Effector memory CD4-positive, alpha-beta T cell (primary cell): ENCODE measurements at places on chromosomes 1 and 21.

DNA sequence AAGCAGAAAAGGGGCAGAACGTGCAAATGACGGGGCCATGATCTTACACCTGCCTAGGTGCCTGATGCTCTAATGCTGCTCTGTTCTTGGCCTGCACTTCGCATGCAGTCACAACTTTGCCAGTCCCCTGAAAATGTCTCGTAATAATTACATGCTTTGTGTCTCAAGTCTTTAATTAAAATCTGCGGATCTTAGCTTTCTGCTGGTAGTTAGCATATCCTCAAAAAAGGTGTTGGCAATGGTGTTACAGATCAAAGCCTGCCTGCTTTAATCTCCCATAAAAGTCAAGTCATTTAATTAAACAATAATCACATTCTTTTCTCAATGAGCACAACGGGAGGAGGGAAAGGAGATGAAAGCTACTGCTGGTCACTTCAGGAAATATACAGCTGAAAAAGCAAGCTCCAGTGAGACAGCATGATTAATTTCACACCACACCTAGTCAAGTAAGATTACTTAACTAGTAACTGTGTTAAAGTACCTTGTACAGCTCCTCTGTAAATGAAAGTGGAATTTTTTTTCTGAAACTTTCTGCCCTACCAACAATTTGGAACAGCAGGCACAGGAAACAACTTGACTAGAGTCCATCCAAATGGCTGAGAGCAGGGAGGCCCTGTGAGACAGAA is 45.8 kb downstream of the STX6 start:
- H3K4me3 ChIP-seq = no peak overlapping the region
- H3K4me1 ChIP-seq = peaks cover 4% of the 10 kb centered on the region
- no peaks in the 10 kb centered on the region for H3K27me3 ChIP-seq
- H3K36me3 ChIP-seq = peaks cover 39% of the 10 kb centered on the region
- no peak overlapping the region for H3K27ac ChIP-seq
- DNase-seq = no peak

GRCh38 chr1:77044133-77044849 is 174.9 kb downstream of the PIGK start:
- no peak for DNase-seq
- H3K27ac ChIP-seq = no peak overlapping the region
- H3K36me3 ChIP-seq = no peaks in the 10 kb centered on the region
- H3K27me3 ChIP-seq = no peaks in the 10 kb centered on the region
- H3K4me3 ChIP-seq = no peak overlapping the region

DNA sequence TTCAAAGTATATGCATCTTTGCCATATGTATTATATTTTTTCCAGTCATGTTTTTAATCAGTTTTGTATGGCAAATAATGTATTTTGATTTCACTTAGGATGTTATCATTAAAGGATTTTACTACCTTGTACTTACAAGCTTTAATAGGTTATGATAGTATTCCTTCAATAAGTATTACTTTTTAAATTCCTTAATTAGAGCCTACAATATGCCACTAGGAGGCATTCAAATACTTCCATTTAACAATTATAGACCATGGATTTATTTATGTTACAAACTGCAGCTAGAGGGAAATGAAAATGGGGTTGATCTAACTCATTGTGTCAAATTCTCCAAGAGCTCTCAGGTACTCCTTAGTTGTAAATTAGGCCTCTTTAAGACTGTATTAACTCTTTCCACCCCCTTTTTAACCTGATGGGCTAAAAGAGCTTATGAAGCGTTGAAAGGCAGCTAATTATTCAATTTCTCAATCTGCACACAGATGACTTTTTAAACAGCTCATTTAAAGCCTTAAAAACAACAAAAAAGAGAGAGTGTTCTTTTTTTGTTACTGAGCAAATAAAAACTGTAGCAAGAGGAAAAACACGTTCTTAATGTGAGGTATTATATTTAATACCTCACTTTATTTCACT is 156.2 kb downstream of the DENND1B start:
- no peaks in the 10 kb centered on the region for H3K27me3 ChIP-seq
- no peak for DNase-seq
- H3K4me3 ChIP-seq = no peak overlapping the region
- H3K36me3 ChIP-seq = peaks cover 5% of the 10 kb centered on the region
- no peak overlapping the region for H3K27ac ChIP-seq

GRCh38 chr1:18144916-18145647 is 37.5 kb downstream of the IGSF21 start:
- no peaks in the 10 kb centered on the region for H3K27me3 ChIP-seq
- H3K27ac ChIP-seq = no peak overlapping the region
- no peaks in the 10 kb centered on the region for H3K4me1 ChIP-seq
- H3K4me3 ChIP-seq = no peak overlapping the region
- DNase-seq = no peak

- no peak overlapping the region for H3K27ac ChIP-seq
- H3K36me3 ChIP-seq = peaks cover 2% of the 10 kb centered on the region
- H3K4me1 ChIP-seq = peaks cover 3% of the 10 kb centered on the region
- DNase-seq = no peak
Observed at GRCh38 chr1:66998972-66999371, 55.0 kb downstream of the SLC35D1 start.

- no peak for DNase-seq
- no peaks in the 10 kb centered on the region for H3K4me1 ChIP-seq
- H3K36me3 ChIP-seq = peaks cover 5% of the 10 kb centered on the region
- no peak overlapping the region for H3K27ac ChIP-seq
- H3K27me3 ChIP-seq = no peaks in the 10 kb centered on the region
Observed at GRCh38 chr1:235657269-235657668, 7.7 kb upstream of the GNG4 start.

GRCh38 chr1:222061711-222062359 is 319.9 kb upstream of the DUSP10 start:
- DNase-seq = no peak
- no peaks in the 10 kb centered on the region for H3K36me3 ChIP-seq
- no peaks in the 10 kb centered on the region for H3K27me3 ChIP-seq
- no peak overlapping the region for H3K4me3 ChIP-seq
- H3K27ac ChIP-seq = no peak overlapping the region

DNA sequence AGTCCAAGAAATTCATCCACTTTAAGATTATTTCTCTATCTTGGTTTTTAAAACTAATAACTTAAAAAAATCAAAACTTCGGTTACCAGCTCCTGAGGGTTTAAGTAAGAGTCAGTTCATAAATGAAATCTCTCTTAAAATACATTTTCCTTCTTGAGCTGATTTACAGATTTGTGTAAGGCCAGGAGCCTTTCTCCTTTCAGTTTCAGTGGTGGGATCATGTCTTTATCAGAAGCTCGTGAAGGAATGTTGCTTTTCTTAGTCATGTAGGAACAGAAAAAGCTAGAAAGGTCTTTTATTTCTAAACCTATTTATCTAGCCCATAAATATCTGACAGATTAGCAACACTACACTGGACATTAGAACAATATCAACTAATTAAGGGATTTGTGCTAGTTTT is 390.2 kb downstream of the GPATCH2 start:
- no peak for DNase-seq
- no peaks in the 10 kb centered on the region for H3K36me3 ChIP-seq
- H3K4me3 ChIP-seq = no peak overlapping the region
- H3K27me3 ChIP-seq = no peaks in the 10 kb centered on the region
- no peaks in the 10 kb centered on the region for H3K4me1 ChIP-seq

DNA sequence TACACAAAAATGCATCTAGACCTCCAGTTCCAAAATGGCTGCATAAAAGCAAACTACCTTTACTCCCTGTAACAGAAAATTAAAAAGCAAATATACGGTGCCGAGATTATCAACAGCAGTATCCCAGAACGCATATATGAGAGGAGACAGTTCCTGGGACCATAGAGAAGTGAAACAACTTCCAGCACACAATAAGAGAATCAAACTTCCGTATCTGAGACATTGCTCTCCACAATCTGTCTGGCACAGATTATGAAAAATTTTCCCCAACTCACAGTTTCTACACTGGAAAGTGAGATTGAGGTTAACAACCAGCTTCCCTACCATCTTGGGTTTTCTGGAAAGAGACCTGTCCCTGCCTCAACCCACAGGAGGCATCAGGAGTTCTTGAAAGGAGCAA is 47.2 kb upstream of the ST6GALNAC3 start:
- no peak overlapping the region for H3K4me3 ChIP-seq
- H3K27me3 ChIP-seq = no peaks in the 10 kb centered on the region
- no peaks in the 10 kb centered on the region for H3K4me1 ChIP-seq

DNA sequence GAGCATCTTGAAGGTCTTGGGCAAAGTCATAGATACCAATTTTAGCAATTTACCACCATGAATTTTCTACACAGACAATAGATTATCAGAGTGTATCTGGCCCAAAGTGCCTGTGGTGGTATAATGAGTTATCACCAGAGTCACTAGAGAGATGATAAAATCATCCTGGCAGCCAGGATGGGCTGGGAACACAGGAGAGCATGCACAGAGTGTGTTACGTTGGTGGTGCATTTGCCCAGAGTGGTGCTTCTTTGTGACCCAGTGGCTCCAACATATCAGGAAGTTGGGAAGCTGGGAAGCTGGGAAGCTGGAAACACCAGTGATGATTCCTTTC is 236.7 kb upstream of the PROX1 start:
- H3K36me3 ChIP-seq = no peaks in the 10 kb centered on the region
- DNase-seq = no peak
- no peak overlapping the region for H3K4me3 ChIP-seq
- H3K27ac ChIP-seq = no peak overlapping the region
- H3K27me3 ChIP-seq = no peaks in the 10 kb centered on the region
- no peaks in the 10 kb centered on the region for H3K4me1 ChIP-seq

DNA sequence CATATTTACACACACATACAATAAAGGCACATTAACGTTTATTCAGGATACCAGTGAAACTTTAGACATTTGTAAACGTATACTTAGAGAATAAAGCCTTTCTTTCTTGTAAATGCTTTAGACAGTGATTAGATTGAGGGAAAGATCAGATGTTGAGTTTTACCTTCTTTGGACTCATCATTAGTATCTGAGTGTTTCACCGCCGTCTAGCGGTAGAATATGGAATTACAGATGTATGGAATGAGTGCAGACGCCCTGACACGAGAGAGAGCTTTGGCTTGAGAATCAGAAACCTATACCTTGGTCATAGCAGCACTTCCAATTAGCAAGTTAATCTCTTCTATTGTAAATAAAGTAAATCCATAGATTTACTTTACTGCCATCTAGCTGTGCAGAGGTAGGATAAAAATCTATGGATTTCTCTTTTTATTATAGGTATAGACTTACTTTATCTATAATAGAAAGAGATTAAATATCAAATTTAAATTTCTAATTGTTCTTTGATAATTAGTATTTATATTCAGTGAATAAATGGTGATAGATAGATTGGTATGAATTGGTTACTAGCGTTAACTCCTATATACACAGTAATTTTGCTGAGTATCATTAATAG is 12.6 kb downstream of the FLG2 start:
- no peaks in the 10 kb centered on the region for H3K4me1 ChIP-seq
- no peaks in the 10 kb centered on the region for H3K36me3 ChIP-seq
- DNase-seq = no peak
- no peak overlapping the region for H3K4me3 ChIP-seq

DNA sequence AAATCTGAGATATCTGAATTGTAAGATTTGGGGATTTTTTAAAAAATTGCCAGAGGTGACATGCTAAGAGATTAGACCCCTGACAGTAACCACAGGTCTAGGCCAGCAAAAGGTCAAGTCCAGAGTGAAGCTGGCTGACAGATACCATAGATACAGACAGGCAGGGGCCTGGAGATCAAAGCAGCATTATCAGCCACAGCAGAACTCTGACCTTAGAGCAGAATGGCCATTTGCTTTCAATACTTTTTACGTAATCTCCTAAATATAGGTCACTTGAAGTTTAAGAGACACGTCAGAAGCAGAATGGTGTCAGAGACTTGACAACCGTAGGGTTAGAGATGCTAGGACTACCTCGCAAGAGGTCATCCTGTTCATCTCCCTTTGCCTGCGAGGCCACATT is 40.8 kb upstream of the RXRG start:
- no peak overlapping the region for H3K4me3 ChIP-seq
- no peaks in the 10 kb centered on the region for H3K27me3 ChIP-seq
- H3K27ac ChIP-seq = no peak overlapping the region
- no peaks in the 10 kb centered on the region for H3K36me3 ChIP-seq
- no peaks in the 10 kb centered on the region for H3K4me1 ChIP-seq
- no peak for DNase-seq

DNA sequence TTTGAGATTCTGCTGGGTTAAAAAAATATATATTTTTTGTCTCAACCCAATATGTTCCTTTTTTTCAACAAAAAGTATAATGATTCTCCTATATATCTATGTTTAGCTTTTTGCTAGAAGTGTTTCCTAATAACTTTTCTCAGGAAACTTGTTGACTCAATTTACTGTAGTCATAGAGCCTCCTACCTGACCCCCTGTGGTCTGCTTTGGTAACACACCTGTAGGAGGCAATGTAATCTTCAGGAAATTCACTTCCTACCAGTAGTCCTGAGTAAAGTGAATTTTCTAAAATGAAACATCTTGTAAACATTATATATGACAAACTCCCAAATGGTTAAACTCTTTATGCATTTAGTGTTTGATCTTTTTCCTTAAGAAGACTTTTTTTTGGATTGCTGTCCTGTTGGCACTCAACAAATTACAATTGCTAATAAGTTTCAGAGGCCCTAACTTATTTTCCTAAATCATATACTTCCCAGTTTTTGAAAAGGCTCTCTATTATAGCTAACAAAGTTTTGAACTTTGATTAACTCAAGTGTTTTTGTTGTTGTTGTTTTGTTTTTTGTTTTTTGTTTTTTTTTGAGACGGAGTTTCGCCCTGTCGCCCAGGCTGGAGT is 118.3 kb downstream of the OLFML2B start:
- H3K27me3 ChIP-seq = no peaks in the 10 kb centered on the region
- no peaks in the 10 kb centered on the region for H3K4me1 ChIP-seq
- DNase-seq = no peak
- H3K4me3 ChIP-seq = no peak overlapping the region
- no peak overlapping the region for H3K27ac ChIP-seq

DNA sequence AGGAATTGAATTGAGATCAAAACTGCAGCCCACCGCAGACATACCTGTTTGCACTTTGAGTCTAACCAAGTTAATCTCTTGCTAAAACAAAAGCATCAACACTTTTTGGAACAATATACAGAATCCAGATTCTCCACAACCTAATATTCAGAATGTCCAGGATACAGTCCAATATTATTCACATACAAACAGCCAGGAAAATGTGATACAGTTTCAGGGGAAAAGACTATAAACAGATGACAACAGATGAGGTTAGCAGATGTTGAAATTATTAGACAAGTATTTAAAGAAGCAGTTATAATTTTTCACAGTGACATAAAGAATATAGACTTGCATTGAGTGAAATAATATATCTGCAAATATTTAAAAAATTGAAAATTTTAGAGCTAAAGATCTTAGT is 678.1 kb upstream of the CXADR start:
- no peak for DNase-seq
- H3K4me3 ChIP-seq = no peak overlapping the region
- no peaks in the 10 kb centered on the region for H3K4me1 ChIP-seq
- H3K27me3 ChIP-seq = no peaks in the 10 kb centered on the region

- no peaks in the 10 kb centered on the region for H3K4me1 ChIP-seq
- H3K4me3 ChIP-seq = no peak overlapping the region
- H3K27me3 ChIP-seq = no peaks in the 10 kb centered on the region
- no peak for DNase-seq
- no peak overlapping the region for H3K27ac ChIP-seq
- H3K36me3 ChIP-seq = peaks cover 14% of the 10 kb centered on the region
Observed at GRCh38 chr1:114431026-114431425, 80.0 kb downstream of the TRIM33 start.
